ENCODE measurements at places on chromosomes 3 and 15. TPM values are rescaled to one million over a fixed set of nuclear protein-coding genes. Genes with fewer than 3 reads are reported as not detected.

GRCh38 chr15:40106203-40107161 is 2.2 kb downstream of the BMF start:
- H3K27ac ChIP-seq: peak overlapping the region; percentile 72
- peaks cover 74% of the 10 kb centered on the region for H3K4me1 ChIP-seq
- peak overlapping the region; percentile 24 for H3K4me3 ChIP-seq

GRCh38 chr15:62737551-62737950 is 305.0 kb upstream of the TPM1 start:
- DNase-seq: no peak
- peaks cover 6% of the 10 kb centered on the region for H3K4me1 ChIP-seq

DNA sequence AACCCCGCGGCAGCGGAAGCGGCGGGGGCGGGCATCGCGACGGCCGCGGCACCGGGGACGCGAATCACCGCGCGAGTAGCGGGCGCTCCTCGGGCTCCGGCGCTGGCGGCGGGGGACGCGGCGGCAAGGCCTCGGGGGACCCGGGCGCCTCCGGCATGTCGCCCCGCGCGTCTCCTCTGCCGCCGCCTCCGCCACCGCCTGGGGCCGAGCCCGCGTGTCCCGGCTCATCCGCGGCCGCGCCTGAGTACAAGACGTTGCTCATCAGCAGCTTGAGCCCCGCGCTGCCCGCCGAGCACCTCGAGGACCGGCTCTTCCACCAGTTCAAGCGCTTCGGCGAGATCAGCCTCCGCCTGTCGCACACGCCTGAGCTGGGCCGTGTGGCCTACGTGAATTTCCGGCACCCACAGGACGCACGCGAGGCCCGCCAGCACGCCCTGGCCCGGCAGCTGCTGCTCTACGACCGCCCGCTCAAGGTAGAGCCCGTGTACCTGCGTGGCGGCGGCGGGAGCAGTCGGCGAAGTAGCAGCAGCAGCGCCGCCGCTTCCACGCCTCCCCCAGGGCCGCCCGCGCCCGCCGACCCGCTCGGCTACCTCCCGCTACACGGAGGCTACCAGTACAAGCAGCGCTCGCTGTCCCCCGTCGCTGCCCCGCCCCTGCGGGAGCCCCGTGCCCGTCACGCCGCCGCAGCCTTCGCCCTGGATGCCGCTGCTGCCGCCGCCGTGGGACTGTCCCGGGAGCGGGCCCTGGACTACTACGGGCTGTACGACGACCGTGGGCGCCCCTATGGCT is 675 bp downstream of the RBM15B start:
- peak overlapping the region; percentile 90 for H3K4me3 ChIP-seq
- peak overlapping the region; percentile 82 for H3K27ac ChIP-seq
- H3K36me3 ChIP-seq: peaks cover 57% of the 10 kb centered on the region
- DNase-seq: peak; percentile 92
- H3K4me1 ChIP-seq: peaks cover 91% of the 10 kb centered on the region

Gene TUSC7
- not detected for total RNA-seq
